ENCODE measurements at places on chromosomes 11 and 22.

DNA sequence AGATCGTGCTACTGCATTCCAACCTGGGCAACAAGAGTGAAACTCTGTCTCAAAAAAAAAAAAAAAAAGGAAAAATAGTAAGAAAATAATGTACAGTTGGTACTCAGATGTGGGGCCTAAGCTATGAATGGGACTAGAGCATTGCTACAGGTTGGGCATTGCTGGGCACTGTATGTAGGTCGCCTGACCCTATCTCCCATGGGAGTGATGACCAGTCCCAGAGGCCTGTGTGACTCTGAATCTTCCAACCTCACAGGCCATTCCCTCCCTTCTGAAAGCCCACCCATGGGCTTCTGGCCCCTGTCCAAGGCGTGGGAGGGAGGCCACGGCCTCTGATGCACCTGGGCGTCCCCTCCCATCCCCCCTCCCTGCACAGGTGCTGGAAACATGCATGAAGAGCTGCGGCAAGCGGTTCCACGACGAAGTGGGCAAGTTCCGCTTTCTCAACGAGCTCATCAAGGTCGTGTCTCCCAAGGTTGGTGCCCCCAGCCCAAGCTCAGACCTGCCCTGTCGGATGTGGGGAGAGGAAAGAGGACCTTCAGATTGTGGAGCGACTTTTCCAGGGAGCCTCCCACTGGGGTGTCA lies 9.5 kb downstream of the GGA1 start:
- DNase-seq: no peak

DNA sequence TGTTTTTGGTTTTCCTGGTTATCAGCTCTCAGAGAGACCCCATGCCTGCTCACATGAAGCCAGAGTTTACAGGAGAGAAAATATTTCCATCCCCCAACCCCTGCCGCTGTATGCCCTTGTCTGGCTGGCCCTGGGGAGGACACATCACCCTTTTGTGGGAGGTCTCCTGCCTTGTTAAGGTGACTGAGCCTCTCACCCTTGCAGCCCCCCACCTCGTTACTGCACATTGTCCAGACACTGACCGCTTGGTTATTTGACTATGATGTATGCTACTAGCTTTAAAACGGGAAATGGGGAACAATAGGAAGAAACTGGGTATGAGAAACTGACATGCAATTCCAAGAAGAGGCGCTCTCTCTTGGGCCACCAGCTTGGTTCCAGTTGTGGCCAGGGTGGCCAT lies 51.1 kb upstream of the RFPL3 start:
- no peak for DNase-seq

GRCh38 chr22:22141771-22142591 lies 102.6 kb upstream of the VPREB1 start:
- no peak for DNase-seq

- DNase-seq: no peak
Measured at GRCh38 chr11:36349351-36350136, 53.5 kb downstream of the PRR5L start.

DNA sequence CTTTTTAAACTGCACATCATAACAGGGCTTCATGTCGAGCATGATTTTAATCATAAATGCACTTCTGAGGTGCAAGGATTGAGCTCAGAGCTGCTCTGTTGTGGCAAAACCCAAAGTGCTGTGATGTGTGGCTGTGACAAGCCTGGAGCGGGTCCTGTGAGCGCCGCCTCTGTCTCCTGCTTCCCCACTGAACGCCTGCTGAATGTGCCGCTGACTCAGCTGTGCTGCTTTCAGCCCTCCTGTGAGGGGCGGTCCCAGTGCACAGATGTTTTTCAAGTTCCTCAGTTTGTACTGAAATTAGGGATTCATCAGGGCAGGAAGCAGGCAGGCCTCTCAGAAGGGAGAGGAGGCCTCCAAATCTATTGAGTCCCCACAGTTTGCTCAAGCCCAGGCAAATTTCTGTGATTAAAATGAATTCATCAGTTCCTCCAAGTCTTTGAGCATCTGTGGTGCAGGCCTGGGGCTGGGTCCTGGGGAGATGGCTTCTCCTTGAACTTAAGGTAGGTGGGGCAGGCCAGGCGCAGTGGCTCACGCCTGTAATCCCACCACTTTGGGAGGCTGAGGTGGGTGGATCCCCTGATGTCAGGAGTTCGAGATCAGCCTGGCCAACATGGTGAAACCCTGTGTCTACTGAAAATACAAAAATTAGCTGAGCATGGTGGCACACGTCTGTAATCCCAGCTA lies 3.0 kb upstream of the GTSE1 start:
- DNase-seq: no peak

DNA sequence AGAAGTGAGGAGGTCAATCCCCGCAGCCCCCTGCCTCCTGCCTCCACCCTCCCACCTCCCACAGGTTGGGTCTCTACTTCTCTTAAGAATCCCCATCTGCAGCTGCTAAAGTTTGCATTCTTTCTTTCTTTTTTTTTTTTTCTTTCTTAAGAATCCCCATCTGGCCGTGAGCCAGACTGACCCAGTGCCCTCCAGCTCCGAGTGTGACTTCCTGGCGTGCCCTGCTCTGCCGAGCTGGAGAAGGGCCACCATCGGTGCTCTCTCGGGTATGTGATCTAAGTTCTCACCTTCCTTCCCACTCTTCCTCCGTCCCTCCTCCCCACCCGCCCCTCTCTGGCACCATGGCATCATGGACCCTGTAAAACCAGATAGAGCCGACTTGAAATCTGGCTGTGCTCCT lies 66.7 kb upstream of the LMO1 start:
- no peak for DNase-seq

DNA sequence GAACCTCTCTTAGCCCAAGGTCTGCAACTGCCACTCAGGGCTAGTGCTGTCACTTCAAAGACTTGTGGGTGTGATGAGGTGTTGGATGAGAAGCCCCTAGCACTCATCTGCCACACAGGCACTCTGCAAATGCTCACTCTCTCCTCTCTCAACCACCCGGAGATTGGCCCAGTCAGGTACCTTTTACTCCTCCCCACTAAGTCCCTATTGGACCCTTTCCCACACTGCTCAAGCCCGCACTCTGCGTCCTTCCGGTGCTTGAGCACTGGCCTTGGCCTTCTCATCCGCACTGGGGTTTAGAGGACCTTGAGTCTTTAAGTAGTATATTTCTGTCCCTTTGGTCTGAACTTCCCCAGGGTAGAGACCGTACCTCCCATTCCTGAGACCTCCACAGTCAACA lies 308.0 kb downstream of the NXPE2 start:
- DNase-seq: no peak

DNA sequence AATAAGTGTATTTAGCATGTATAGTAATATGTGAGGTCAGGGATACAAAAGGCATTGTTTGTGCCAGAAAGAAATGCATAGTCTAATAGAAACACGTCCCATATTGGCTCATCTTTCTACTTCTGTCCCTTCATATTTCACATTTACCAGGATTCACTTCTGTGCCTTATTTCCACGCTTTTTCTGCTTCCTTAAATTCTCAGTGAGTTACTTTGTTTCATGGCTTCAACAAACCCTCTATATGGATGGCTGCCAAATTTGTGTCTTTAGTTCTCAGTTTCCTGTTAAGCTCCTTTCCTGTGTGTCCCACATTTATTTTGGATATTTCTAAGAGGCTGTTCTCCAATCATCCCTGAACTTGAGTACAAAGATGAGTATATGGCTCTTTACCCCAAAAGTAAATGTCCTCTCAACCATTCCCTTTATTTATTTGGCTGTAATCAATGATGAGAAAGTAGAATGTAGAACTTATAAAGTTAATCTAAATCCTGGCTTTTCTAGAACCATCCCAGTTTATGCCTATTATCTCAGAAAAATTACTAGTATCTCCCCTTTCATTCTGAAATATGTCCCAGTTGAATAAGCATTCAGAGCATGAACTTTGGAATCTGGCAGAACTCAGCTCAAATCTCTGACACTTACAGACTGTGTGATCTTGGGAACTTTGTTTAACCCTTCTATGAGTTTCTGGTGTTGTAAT lies 23.5 kb downstream of the OR8B12 start:
- DNase-seq: no peak

- no peak for DNase-seq
Measured at GRCh38 chr11:100445231-100445735, 241.8 kb upstream of the ARHGAP42 start.

- DNase-seq: no peak
Measured at GRCh38 chr11:84626256-84626655, 1000.9 kb downstream of the DLG2 start.

DNA sequence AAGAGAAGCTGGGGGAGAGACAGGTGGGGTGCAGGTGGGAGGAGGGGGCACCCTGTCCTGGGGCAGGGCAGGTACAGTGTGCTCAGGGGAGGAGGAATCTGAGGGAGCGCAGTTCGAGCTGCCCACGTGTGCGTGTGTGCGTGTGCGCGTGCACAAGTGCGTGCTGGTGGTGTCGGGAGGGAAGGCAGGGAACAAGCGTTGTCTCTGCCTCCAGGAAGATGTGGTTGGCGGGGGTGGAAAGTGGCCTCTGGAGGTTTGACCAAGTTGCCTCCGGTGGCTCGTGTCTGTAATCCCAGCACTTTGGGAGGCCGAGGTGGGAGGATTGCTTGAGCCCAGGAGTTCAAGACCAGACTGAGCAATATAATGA lies 49.9 kb upstream of the THY1 start:
- no peak for DNase-seq

DNA sequence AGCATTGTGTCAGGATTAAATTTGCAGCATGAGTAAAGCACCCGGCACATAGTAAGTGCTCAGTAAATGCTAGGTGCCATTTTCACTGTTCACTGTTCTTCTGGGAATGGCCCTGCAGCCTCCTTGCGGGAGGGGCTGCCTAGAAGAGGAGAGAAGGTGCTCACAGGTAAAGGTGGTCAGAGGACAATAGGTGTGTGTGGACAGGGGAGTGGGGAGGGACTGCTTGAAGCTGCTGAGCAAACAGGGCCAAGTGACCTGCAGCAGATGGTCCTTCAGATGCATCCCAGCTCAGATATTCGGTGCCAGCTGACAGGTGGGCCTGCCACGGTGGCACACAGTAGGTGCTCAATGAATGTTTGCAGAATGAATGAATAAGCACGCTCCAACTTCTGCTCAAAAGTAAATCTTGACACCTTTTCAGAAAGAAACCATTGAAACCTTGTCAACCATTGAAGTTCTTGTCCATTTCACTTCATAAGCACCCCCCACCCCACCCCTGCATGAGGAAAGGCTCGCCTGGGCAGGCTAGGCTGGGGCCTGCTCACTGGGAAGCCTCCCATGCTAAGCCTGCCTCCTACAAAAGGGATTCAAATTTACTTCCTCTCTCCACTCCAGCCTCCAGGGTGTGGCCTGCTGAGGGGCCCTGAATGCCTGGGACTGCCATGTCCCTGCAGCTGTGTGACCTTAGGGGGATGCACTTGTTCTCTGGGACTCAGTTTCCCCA lies 1.6 kb downstream of the KIAA0930 start:
- DNase-seq: no peak

- no peak for DNase-seq
Measured at GRCh38 chr22:46815132-46815531, 52.7 kb downstream of the TBC1D22A start.

GRCh38 chr11:44620328-44620725 lies 54.9 kb downstream of the CD82 start:
- DNase-seq: no peak

DNA sequence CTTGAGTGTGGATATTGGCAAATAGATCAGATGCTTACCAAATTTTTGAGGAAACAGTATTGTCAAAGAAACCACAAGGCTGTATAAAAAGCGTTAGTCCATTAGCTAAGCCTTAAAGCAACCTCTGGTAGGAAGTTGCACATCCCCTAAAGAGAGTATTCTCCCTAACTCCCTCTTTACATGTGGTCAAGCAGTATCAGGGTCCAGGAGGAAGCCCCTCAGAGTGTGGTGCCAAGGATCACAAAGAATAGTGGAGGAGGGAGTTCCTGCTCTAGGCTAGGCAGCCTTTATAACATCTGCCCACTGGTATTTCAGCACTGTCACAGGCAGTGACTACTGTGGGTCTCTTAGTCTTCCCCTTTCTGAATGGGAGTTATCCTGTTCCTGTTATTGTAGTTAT lies 18.8 kb upstream of the AMPD3 start:
- DNase-seq: no peak

GRCh38 chr11:123483058-123483457 lies 53.0 kb downstream of the GRAMD1B start:
- DNase-seq: no peak

DNA sequence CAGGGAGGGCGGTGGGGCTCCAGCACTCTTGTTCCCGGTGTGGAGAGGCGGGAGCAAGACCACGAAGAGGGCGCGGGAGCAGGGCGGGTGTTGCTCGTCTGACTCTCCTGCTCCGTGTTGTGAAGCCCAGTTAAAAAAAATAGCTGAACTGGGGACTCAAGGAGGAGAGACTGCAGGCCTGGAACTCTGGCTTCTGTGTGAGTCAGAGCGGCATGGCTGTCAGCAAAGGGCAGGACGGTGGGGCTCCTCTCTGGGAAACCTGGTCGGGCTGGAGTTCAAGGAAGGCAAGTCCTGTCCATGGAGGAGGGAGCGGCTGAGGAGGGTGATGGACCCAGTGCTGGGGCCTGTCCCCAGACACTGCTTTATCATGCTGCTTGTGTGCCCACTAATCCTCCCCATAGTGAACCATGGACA lies 152.3 kb downstream of the FEZ1 start:
- no peak for DNase-seq

GRCh38 chr11:127998421-127998820 lies 588.9 kb downstream of the ETS1 start:
- no peak for DNase-seq

DNA sequence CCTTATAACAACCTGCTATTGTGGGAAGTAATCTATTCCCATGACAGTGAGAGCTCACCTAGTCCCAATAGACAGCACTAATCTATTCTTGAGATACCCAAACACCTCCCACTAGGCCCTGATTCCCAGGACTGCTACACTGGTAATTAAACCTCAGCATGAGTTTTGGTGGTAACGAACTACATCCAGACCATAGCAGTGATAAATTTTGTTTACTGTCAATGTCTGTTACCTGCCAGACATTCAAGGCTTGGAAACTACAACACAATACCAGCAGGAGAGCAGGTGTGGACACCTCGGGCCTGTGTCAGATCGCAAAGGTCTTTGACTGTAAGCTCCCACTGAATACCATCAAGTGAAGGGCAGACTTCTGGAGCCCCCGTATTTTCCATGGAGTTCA lies 187.1 kb downstream of the ARHGAP42 start:
- no peak for DNase-seq

- no peak for DNase-seq
Measured at GRCh38 chr22:44453441-44454112, 44.5 kb downstream of the RTL6 start.

GRCh38 chr11:8090756-8091155 lies 9.7 kb downstream of the TUB start:
- no peak for DNase-seq

DNA sequence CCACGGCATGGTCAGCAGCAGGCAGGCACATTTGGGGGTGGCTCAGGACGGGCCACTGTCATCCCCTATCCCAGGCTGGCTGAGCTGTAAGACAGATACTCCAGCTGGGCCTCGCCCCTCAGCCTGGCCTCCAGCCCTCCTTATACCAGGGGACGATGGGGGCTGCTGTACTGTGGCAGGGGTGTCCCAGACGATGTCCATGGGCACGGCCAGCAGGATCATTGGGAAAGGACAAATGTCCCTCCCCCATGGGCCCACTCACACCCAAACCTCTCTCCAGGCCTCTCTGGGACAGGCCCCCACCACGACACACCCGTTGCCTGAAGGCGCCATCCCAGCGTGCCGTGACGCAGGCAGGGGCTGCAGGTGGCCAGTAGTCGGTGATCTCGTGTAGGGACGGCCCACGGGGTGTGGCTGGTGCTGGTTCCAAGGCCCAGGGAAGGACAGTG lies 1.5 kb upstream of the IL17REL start:
- no peak for DNase-seq
